ENCODE measurements at places on chromosomes 4 and X. TPM values are rescaled to one million over a fixed set of nuclear protein-coding genes. Genes with fewer than 3 reads are reported as not detected.

The SPATA18 gene
- 18.1 TPM for total RNA-seq

The NONO gene
- 462 TPM for total RNA-seq

DNA sequence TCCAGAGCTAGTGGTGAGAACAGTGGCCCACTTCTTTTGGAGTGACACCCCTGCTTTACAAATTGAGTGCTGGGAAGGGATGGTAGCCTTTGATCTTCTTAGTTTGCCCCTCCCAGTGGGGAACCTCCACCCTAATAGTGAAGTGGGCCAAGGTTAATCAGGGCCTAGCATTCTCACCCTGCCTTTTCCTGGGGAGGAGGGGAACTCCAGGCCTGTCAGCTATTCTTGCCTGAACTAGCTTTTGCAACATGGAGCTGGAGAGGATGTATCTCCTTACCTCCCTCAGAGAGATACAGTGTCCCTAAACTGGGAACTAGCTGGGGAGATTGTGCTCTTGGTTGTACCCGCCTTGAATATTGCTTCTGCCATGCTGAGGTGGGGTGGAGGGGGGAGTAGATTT is 20.6 kb downstream of the PHKA1 start:
- no peak for DNase-seq

- DNase-seq, result peak; percentile 34
Measured at GRCh38 chr4:123783151-123783790, 386.7 kb downstream of the SPRY1 start.

DNA sequence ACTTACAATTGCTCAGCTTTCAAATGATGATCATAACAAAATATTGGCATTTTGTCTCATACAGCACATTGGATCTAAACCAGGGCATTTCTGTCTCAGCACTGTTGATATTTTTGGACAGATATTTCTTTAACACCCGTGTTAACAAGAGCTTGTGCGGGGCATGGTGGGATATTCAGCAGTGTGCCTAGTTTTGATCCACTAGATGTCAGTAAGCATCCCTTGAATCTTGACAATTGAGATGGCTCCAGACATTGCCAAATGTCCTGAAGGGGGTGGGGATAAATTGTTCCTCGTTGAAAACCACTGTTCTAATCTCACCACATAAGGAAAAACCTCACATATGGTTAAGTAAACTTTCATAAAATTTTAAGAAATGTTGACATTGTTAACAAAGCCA is 806.3 kb downstream of the STIM2 start:
- DNase-seq, result peak; percentile 2

- no peak for DNase-seq
Measured at GRCh38 chr4:80900908-80901307, 129.6 kb upstream of the BMP3 start.

DNA sequence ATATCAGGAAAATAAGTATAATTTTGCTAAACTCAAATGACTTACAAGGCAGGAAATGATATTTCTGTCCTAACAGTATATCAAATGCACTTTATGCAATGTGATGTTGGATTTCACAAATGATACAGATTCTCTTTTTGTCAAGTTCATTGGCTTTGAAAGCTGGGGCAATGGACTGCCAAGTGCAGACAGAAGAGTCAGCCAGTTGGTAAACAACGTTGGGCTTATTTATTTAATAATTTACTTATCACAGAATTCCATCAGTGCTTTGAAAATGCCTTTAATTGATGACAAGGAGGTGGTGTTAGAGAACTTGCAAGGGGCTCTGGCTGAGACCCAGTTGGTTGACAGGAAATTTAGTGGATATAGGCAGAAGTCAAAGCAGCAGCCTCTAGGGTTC is 79.9 kb upstream of the ADGRG2 start:
- no peak for DNase-seq

DNA sequence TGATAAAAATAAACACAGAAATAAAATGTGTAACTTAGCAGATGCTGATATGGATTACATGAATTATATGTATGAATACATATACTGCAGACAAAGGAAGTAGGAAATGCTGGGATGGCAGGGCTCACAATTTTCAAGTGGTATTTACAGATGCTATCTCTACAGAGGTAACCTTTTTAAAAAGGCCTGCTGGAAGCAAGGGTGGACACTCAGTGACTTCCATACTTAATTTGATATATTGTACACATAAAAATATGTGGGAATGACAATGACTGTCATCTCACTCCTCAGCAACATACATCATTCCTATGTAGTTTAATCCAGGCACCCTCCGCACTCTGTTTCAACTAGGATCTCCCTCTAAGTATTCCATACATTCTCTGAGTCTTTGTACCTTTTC is 452.9 kb downstream of the DTHD1 start:
- no peak for DNase-seq

- no peak for DNase-seq
Measured at GRCh38 chrX:7580127-7580526, 262.8 kb upstream of the VCX start.

DNA sequence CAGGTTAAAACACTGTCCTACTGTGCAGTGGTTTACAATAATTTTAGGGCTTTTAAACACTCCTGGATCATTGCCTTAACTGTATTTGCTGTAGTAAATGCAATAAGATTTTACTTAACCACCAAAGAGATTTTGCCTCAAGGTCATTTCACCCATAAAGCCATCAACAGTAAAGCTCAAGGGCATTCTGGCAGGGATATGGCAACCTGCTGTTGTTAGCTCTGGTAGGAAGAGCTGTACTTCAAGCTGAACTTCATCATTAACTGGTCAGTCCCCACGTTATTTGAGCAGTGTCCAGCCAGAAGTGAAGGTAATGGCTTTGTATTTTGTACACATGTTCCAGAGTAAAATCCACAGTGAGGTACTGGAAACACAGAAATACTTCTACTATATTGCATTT is 26.9 kb upstream of the MAOA start:
- DNase-seq, result no peak

All from fibroblast of villous mesenchyme (primary cell).